Right renal cortex interstitium (tissue), 3 donors: ENCODE measurements at places on chromosomes 6 and 20. TPM values are rescaled to one million over a fixed set of nuclear protein-coding genes. Genes with fewer than 3 reads are reported as not detected.

RIPPLY2 gene
- polyA plus RNA-seq: not detected

TOX2 gene
- polyA plus RNA-seq: 3.2 TPM

ELOVL2 gene
- 8.2 TPM for polyA plus RNA-seq

DNA sequence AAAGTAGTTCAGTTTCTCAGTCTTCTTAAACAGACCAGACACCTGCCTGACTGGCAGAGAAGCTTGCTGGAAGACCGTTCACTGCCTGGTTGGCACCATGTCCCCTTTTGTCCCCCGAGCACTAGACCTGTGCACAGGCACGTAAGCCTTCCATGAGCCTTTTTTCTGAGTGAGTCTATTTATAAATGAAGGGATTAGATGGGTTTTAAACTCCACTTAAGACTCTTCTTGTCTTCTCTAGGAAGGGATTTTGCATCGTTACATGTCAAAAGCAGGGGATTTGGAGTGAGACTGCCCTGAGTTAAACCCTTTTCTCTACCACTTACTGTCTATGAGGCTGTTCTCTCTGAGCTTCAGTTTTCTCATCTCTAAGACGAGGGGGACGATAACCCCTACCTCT lies 37.6 kb downstream of the STK35 start:
- no peak for DNase-seq

GRCh38 chr20:41180599-41181333 lies 43.4 kb downstream of the PLCG1 start:
- DNase-seq: no peak

GRCh38 chr6:154868143-154868594 lies 126.9 kb upstream of the TIAM2 start:
- no peak for DNase-seq

DNA sequence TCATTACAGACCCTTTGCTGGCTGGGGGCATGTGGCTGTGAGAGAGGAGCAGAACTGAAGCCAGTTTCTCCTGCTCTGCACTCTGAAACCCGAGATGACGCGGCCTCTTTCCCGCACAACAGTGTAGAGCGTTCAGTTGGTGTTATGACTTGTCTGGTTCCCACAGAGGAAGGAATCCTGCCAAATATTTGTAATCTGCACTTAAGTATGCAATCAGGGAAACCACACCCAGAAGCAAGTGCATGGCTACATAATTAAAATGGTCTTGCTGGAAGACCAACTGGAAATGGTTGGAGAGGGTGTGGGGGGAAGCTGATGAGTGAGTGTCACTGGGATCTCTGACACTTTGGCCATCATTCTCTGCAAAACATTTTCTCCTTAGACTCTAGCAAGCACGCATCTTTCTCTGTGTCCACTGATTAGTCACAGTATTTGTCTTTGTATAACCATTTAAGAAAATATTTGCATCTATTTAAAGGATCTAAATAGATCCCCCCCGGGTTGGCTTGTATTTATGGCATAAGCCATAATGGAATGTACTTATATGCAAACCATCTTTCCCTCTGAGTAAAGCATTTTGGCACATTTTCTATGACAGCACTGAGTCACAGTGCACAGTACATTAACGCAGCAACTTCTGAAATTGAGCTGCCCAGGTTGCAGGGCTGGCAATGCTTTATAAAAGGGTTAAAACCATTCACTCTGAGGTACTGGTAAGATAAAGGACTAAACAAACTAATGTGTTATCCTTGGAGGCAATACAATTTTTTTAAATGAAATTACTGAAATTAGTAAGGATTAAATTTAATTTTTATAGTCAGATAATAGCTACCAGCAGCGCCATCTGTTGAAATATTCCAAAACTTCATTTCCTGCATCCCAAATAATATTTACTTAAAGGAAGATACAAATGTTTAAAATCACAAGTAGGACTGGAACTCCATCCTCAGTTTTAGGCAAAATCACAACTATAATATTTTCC lies 76.7 kb downstream of the FOXC1 start:
- no peak for DNase-seq
